ENCODE measurements at places on chromosomes 11 and 22.

- DNase-seq: peak; percentile 41
These were observed 84.1 kb downstream of the BBOX1 start for GRCh38 chr11:27124514-27125264.

- DNase-seq: no peak
These were observed 73.1 kb upstream of the INCENP start for GRCh38 chr11:62050716-62051115.

GRCh38 chr11:73416786-73417185 is 40.6 kb downstream of the RELT start:
- DNase-seq: no peak

DNA sequence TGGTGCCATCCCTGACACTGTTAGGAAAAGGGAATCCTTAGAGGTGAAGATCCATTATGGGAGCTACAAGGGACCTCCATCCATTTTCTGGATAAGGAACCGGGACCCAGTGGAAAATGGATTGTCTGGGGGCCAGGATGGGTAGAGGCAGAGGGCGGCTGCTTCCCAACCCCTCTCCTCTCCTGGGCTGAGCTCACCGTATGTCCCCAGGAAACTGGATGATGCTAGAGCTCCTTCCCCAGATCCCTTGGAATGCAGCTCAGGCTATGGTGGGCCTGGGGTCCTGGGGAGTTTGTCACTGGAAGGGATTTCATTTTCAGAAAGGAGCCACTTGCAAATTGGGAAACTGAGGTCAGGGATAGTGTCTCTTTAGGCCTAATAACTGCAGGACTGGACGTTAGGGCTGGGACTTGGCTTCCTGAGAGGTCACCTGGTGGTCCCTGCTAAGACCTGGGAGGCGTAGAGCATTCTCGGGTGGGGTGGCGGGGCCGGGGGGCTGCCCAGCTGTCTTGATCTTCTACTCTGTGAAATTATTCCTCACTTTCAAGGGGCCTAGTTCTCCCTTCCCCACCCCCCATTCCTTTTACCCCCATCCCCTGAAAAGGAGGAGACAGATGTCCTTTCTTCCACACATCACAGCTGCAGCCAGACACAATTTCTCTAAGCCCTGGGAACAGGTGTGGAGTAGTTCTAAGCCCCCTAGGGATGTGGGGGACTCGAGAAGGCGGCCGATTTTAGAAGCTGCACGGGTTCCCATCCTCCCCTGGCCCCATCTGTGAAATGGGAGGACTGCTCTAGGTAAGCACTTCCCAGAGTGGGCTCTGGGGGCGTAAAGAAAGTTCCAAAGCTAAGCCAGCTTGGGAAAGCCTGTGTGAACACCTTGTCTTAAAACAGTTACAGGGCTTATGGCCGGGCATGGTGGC is 99.8 kb downstream of the PKNOX2 start:
- DNase-seq: no peak

- no peak for DNase-seq
These were observed 15.9 kb upstream of the LRP5 start for GRCh38 chr11:68296344-68297051.

DNA sequence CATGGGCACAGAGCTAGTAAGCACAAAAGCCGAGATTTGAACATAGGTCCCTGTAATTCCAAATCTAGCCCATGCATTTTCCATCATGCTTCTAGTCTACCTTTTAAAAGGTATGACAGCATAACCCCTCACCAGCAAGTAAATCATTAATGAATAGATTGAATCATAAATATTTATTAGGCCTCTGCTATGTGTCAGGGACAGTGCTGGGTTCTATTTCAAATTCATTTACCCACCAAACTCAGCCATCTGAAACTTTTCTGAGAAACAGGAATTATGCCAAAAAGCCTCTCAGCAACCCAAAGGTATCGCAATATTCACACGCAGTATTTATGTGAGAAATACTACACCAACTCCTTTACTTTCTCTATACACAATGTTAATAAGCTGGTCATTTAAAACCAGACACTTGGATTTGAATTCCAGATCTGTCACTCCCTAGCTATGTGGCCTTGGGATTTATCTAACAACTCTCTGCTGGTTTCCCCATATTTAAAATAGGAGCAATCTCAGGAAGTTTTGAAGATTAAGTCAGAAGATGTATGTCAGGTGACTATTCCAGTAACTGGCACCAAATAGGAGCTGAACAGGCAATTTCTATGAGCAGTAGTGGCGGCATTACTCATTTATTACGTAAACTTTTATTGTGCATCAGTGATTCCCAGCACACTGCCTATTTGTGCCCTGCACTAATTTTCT is 191.4 kb downstream of the TENM4 start:
- DNase-seq: no peak

DNA sequence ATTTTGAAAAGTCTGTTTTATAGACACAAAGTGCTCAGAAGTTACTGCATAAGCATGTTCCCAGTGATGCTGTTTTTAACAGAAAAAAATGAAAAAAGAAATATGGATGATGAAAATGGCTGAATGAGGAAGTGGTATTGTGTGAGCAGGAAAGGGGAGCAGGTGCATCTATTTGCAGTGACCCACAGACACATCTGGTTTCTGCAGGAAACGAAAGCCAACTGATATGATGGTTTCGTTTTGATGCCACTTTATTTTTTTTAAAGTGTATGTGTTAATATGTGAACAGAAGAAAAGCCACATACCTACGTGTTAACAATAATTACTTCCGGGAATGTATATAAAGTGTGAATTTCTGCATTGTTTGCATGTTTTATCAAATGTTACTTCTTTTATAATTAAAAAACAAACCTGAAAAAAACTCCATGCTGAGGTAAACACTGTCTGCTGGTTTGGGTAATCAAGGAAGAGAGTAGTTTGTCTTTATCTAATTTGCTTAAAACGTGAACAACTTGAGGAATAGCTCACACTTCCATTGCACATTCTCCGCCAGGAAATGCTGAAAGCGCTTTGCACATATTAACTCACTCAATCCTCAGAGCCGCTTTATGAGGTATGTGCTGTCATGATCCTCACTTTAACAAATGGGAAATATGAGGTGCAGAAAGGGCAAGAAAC is 1335.9 kb downstream of the TBC1D22A start:
- DNase-seq: peak; percentile 93

DNA sequence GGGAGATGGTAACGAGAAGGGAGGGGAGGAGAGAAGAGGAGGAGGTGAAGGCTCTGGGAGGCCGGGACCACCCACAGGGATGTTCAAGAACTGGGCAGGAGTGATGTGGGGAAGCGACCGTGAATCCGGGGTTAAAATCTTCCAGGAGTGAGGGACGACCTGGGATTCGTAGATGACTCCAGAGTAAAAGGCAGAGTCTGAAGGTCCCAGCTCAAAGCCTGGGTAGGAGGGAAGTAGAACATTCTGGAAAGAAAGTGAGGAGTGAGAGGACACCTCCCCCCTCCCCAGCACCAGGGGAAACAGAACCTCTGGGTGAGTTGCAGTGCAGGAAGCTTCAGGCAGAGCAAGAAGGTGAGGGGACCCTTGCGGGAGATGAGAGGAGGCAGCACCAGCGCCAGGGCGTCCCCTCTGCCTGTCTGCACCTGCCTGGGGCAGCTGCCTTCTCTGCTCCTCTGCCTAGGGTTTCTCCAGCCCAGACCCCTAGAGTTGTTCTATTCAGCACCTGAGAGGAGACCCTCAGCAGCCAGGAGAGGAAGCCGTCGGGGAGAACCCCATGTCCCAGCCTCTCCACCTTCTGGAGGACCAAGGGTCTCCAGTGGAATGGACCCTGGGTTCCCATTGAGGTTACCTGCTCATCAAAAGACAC is 49.7 kb downstream of the LINC01488 start:
- no peak for DNase-seq

DNA sequence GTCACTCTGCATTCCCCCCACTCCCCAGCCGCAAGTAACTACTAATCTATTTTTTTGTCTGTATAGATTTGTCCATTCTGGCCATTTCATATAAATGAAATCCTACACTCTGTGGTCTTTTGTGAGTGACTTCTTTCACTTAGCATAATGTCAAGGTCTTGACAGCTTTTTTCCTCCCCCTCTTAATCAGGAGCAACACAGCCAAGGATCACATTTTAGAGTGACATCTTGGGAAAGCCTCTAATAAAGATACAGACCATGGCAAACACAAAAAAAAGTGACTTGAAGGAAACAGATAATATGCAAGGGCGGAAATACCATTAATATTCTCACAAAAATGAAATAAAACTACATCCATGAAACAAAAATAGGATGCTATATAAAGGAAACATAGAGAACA is 43.9 kb downstream of the RAB30 start:
- no peak for DNase-seq

DNA sequence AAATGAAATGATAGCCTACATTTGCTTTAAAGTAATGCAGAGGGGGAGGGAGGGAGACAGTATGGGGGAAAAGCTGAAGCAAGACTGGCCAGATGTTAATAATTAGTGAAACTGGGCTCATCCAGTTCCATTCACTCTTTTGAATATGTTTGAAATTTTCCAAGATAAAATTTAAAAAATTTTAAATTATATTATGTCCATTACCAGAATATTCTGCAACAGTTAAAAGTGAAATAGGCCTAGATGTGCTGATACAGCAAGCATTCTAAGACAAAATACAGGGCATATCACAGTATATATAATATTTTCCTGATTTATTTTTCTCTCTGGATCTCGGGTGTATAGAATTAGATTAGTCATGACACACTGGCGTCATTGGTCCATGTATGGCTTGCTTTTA is 13.6 kb upstream of the ZNRF3 start:
- DNase-seq: no peak

DNA sequence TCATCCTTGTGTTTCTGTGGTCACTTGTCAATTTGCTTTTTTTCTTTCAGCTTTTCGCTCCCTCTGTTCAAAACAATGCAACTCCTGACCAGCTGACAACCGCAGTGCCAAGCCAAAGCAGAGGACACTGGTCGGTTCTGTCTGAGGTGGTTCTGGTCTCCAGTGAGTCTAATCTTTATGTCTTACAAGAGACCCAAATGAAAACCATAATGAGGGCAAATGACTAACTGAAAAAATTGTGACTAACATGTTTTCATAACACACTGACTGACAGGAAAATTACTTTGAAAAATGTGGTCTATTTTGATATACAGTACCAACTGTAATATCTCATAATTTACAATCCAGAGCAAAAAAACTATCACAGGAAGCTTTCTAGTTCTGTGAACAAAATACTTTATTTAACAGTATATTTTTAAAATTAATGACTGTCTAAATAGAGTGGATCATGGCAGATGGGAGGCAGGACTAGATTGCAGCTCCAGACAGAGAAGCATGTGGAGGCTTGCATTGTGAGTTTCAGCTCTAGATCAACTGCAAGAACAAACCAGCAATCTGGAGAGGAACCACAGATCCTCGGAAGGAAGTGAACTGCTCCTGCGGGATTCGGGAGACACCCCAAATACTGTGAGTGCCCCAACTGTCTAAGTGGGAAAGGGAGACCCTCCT is 311.8 kb downstream of the SBF2 start:
- no peak for DNase-seq

- DNase-seq: no peak
These were observed 163.0 kb upstream of the CCDC179 start for GRCh38 chr11:23023319-23023718.

- DNase-seq: no peak
These were observed 63.1 kb downstream of the PRSS23 start for GRCh38 chr11:86863476-86863875.

- peak; percentile 94 for DNase-seq
These were observed 1.6 kb downstream of the C1QTNF6 start for GRCh38 chr22:37186228-37186996.

GRCh38 chr11:115887727-115888126 is 383.5 kb upstream of the CADM1 start:
- DNase-seq: no peak

DNA sequence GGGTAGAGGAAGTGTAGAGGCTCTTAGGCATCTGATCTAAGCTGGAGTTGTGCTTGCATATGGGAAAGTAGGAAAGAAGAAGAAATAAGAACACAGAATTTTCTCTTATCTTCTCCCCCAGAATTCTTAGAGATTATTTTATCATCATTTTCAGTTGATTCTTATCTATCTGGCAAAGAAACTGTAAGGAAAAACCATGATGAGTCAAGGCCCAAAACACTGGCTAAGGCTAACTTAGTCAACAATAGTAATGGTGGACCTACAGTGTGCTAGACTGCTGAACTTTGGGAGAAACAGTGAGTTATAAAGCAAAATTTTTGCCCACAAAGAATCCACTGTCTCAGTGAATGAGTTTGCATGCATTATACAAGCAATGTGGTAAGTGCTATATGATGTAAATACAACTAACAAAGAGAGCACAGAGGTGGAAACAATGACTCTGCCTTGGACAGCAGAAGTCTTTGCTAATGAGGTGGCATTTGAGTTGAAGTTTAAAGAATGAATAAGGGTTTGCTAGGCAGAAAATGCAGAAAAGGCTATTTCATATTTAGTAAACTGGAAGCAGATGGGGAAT is 344.5 kb upstream of the PLET1 start:
- no peak for DNase-seq

- no peak for DNase-seq
These were observed 70.6 kb downstream of the ADM start for GRCh38 chr11:10375280-10375971.

- no peak for DNase-seq
These were observed 33.0 kb upstream of the RIC3 start for GRCh38 chr11:8201644-8202365.

DNA sequence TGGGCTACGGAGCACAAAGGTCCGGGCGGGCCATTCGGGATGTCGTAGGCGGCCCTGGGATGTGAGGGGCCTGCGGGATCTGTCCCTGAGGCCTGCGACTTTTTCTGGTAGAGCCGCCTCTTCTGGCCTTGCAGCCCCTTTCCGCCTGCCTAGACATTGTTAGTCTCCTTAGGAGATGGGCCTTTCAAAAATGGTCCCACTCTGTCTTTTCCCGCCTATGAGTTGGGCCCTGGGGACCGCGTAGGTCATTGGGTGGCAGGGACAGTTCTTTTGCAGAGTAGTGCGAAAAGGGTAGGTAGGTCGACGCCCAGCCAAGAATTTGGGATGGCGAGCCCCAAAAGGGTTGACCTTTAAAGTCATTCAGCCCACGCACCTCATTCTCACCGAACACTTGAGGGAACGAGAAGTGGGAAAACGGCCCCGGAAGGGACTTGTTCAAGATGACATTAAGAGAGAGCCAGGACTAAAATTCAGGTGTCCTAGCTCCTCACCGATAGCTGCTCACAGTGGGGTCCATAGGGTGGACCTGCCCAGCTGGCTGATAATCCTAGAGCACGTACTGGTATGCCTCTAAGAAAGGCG is 785 bp downstream of the OTUB1 start:
- no peak for DNase-seq

DNA sequence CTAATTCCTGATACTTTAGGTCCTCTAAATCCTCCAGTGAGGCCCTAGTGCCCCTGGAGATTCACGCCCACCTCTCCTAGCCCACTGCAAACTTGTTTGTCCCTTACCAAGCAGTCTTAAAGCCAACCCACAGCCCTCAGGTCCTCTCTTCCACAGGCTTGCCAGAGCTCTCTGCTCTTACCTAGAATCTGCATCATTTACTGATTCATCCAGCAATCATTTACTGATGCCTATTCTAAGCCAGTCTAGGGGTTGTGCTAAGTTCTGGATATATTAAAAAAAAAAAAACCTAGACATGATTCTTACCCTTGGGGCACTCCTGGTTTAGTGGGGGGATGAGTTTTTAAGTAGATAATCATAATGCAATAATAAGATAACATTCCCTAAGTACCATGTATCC is 43.0 kb upstream of the PLET1 start:
- DNase-seq: no peak

Measured in Karpas-422 (cell line).